ENCODE measurements at places on chromosomes 5 and 9. TPM values are rescaled to one million over a fixed set of nuclear protein-coding genes. Genes with fewer than 3 reads are reported as not detected.

The MRPL22 gene
- total RNA-seq: 32.4 TPM

The RPL35 gene
- total RNA-seq: 3,147 TPM

The NUTM2G gene
- not detected for total RNA-seq

The LIX1 gene
- not detected for total RNA-seq

The CPLANE1 gene
- total RNA-seq: 17.0 TPM

The SLC36A2 gene
- total RNA-seq: not detected

The IL9 gene
- total RNA-seq: not detected

The DMAC1 gene
- total RNA-seq: 8.7 TPM

The PCDHGB6 gene
- total RNA-seq: 3.1 TPM

The INSL6 gene
- total RNA-seq: not detected

The ATP10B gene
- 0.14 TPM for total RNA-seq

The FRRS1L gene
- total RNA-seq: 0.09 TPM

The KIF27 gene
- total RNA-seq: 3.8 TPM

The SLC34A1 gene
- not detected for total RNA-seq

The ECM2 gene
- total RNA-seq: 4.3 TPM

The PSMD5 gene
- total RNA-seq: 14.8 TPM

The CSF2 gene
- not detected for total RNA-seq

The ENTPD8 gene
- not detected for total RNA-seq

The CCL27 gene
- total RNA-seq: not detected

The AMBP gene
- 0.28 TPM for total RNA-seq

The ANKDD1B gene
- 1.1 TPM for total RNA-seq

The SUSD1 gene
- 22.6 TPM for total RNA-seq

The ADRB2 gene
- 0.09 TPM for total RNA-seq

The MYOT gene
- not detected for total RNA-seq

The RIGI gene
- 5.3 TPM for total RNA-seq

The ADAMTS12 gene
- 34.2 TPM for total RNA-seq

The IRX2 gene
- not detected for total RNA-seq

The PROB1 gene
- total RNA-seq: 1.0 TPM

The SPATA31E1 gene
- not detected for total RNA-seq

The TLX3 gene
- total RNA-seq: not detected

The SLC31A2 gene
- 10.0 TPM for total RNA-seq

The PCDHGA7 gene
- 4.1 TPM for total RNA-seq

The WDR38 gene
- not detected for total RNA-seq

The PTGES gene
- total RNA-seq: 108 TPM

The PCDHB1 gene
- not detected for total RNA-seq

The IL6ST gene
- 951 TPM for total RNA-seq

The C9orf50 gene
- 0.18 TPM for total RNA-seq

The SYK gene
- total RNA-seq: under 0.01 TPM
